ENCODE measurements at places on chromosomes 1 and 21. TPM values are rescaled to one million over a fixed set of nuclear protein-coding genes. Genes with fewer than 3 reads are reported as not detected.
A peak's percentile ranks its signal among the peaks of the same experiment; 100 is the strongest.

Gene RNU11
- not detected for total RNA-seq

Gene THEM5
- not detected for total RNA-seq

DNA sequence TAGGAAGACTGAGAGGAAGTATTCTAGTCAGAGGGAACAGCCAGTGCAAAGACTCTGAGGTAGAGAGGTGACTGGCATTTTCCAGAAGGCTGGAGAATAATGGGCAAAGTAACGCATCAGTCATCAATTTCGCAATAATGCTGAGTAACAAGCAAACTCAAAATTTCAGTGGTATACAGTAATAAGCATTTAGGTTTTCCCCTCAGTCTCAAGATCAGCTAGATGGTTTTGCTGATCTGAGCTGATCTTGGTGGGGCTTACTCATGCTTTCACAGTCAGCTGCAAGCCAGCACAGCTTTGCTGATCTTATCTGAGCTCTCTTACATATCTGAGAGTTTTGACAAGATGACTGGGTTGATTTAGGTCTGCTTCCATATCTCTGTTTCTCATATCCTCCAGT, 108.7 kb downstream of the TSEN15 start:
- H3K36me3 ChIP-seq = no peaks in the 10 kb centered on the region
- peak overlapping the region; percentile 54 for H3K27ac ChIP-seq
- H3K27me3 ChIP-seq = no peaks in the 10 kb centered on the region
- no peak for DNase-seq
- no peak overlapping the region for H3K4me3 ChIP-seq

DNA sequence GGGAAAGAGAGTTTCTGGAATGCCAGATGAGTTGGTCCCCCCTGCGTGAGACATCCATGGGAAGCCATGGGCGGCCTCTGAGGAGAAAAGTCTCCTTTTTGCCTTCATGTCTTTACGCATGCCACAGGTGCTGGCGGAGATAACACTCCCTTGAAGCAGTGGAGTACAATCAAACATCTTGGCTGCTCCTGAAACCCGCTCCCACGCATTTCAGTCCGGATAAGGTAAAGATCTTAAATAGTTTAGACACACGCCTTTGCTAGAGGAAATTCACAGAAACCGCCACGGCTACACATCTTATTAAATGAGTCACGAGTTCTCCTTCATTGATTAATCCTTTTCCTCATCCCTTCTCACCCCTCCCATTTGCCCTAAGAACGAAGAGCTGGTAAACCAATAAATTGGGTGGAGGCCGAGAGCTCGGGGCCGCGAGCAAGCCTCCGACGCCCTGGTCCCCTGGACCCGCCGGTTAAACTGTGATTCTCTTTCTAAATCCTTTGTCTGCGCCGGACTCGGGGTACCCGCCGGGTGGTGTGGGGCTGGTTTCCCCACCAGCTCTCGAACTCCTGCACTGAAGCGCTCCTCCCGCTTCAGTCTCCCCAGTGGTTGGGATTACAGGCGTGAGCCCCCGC, 6.6 kb upstream of the ZNF669 start:
- H3K36me3 ChIP-seq = no peaks in the 10 kb centered on the region
- peak overlapping the region; percentile 89 for H3K27ac ChIP-seq
- H3K27me3 ChIP-seq = no peaks in the 10 kb centered on the region
- peak overlapping the region; percentile 74 for H3K4me3 ChIP-seq

GRCh38 chr1:16242556-16243214, 5.7 kb upstream of the CPLANE2 start:
- no peaks in the 10 kb centered on the region for H3K27me3 ChIP-seq
- H3K4me1 ChIP-seq = no peaks in the 10 kb centered on the region
- DNase-seq = no peak

- no peaks in the 10 kb centered on the region for H3K36me3 ChIP-seq
- H3K4me3 ChIP-seq = peak overlapping the region; percentile 26
- peaks cover 18% of the 10 kb centered on the region for H3K4me1 ChIP-seq
- H3K27me3 ChIP-seq = no peaks in the 10 kb centered on the region
- DNase-seq = peak; percentile 92
Observed at GRCh38 chr1:27044613-27045151, 32.0 kb upstream of the TENT5B start.

Gene CR1L
- total RNA-seq = not detected

DNA sequence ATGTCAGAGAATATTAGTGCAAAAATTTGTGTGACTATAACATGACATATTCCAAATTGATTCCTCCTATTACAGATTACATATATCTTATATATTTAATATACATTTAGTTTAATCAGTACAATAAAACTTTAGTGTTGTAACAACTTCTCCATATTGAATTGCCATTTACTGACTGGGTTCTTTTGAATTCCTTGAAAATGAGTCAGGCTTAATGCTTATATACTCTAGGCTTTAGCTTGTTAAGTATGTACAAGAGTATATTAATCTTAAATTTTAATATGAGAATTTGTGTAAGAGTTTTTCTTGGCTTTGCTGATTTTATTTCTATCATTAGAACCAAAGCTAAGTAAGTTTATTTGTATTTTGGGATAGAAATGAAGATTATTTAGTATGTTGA, 40.3 kb downstream of the XPR1 start:
- DNase-seq = no peak
- H3K4me3 ChIP-seq = no peak overlapping the region
- H3K27ac ChIP-seq = no peak overlapping the region
- no peaks in the 10 kb centered on the region for H3K36me3 ChIP-seq
- no peaks in the 10 kb centered on the region for H3K27me3 ChIP-seq

GRCh38 chr21:31952828-31953227, 80.0 kb downstream of the HUNK start:
- H3K4me3 ChIP-seq = no peak overlapping the region
- no peaks in the 10 kb centered on the region for H3K4me1 ChIP-seq
- H3K27ac ChIP-seq = no peak overlapping the region

GRCh38 chr21:42619166-42619565, 34.3 kb upstream of the PDE9A start:
- H3K4me3 ChIP-seq = no peak overlapping the region
- H3K36me3 ChIP-seq = no peaks in the 10 kb centered on the region
- no peak for DNase-seq
- H3K4me1 ChIP-seq = no peaks in the 10 kb centered on the region
